GM20000 (cell line): ENCODE measurements at places on chromosomes 5 and 9.

- no peak for DNase-seq
Measured at GRCh38 chr9:9612270-9612669, 1000.5 kb downstream of the PTPRD start.

DNA sequence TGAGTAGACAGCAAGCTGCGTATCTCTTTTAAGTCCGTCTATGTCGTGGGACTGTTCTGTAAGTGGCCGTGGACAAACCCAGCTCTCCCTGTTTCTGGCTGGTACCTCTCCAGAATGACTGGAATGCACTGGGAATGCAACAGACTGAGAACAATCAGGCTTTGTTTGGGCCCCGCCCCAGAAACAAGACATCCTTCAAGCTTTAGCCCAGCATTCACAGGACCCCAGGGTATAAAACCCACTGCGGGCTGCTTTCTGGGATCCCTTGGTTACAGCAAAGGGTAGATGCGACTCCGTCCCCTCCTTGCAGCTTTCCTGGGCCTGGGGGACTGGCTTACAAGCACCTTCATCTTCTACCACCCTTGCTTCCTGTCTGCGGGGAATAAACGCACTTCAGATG lies 45.6 kb upstream of the SPTLC1 start:
- no peak for DNase-seq

DNA sequence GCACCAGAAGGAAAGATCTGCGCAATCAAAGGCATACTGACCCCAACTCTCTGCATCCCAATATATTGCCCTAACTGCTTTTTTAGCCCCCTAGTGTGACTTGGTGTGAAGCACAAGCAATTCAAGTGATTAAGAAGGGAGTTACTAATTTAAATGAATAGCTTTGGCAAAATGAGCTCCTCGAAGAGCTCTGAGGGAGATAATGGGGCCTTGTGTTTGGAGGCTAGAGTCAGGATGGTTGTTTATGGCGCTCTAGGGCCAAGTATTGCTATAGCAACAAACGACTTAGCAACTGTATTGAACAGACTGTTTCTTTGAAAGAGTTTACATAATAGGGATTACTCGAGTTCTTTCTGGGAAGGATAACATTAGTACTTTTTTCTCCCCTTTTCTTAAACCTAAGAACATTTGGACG lies 11.5 kb upstream of the C5orf58 start:
- no peak for DNase-seq

- no peak for DNase-seq
Measured at GRCh38 chr9:137250329-137251193, 525 bp upstream of the STPG3 start.

- no peak for DNase-seq
Measured at GRCh38 chr5:26569241-26569928, 469.0 kb downstream of the CDH9 start.

DNA sequence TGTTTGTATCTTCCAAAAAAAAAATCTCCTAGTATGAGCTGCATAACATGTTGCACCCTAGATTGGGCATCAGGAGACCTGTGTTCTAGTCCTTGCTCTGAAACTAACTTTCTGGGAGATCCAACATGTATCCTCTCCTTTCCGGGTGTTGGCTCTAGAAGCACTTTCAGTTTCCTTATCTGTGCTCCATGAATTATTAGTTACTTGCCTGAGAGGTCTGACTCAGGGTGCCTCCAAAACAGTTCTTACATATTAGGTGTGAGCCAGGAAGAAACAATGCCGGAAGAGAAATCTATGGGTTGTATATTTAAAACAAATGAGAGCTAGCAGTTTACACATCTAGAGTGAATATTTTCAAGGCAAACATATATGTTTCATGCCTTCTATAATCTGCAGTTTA lies 36.7 kb upstream of the SLC36A2 start:
- DNase-seq: no peak

GRCh38 chr9:72041775-72042194 lies 18.6 kb downstream of the C9orf57 start:
- DNase-seq: no peak

DNA sequence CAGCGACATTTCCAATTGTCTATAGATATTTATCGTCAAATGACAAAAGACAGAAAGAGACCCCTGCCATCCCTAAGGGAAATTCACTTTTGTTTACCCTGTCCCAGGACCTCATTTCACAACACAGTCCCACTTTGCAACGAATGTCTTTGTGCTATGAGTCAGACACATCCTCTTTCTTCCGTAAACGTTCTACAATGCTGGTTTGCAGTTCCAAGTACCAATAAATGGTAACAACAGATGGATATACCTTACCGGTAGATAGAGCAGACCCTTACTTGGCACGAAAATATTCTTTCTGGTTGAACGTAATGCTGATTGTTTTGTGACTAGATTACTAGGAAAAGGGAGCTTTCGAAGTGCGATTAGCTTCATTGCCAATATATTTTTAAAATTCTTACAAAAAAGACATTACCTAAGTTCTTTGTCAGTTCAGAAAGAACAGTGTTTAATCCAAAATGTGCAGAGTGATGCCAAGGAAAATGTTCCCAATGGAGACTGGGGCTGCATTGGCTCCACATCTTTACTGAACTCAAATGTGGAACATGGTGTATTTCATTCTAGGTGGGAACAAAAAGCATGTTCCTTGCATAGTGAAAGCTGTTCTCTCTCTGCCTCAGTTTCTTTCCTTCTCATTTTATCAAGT lies 202.5 kb upstream of the SLC27A6 start:
- DNase-seq: no peak

- DNase-seq: no peak
Measured at GRCh38 chr9:71704796-71705195, 63.5 kb downstream of the CEMIP2 start.

- DNase-seq: no peak
Measured at GRCh38 chr5:133079048-133079447, 27.2 kb downstream of the HSPA4 start.

- DNase-seq: no peak
Measured at GRCh38 chr9:114779352-114779845, 26.4 kb downstream of the TNFSF15 start.

- no peak for DNase-seq
Measured at GRCh38 chr5:64834611-64835010, 65.9 kb downstream of the CWC27 start.
